A673 (cell line): ENCODE measurements at places on chromosomes 5 and 9. TPM values are rescaled to one million over a fixed set of nuclear protein-coding genes. Genes with fewer than 3 reads are reported as not detected.

GRCh38 chr5:101689306-101689705 is 606.8 kb downstream of the SLCO4C1 start:
- DNase-seq = no peak

- no peak for DNase-seq
Measured at GRCh38 chr9:116464987-116465571, 222.0 kb upstream of the TRIM32 start.

DNA sequence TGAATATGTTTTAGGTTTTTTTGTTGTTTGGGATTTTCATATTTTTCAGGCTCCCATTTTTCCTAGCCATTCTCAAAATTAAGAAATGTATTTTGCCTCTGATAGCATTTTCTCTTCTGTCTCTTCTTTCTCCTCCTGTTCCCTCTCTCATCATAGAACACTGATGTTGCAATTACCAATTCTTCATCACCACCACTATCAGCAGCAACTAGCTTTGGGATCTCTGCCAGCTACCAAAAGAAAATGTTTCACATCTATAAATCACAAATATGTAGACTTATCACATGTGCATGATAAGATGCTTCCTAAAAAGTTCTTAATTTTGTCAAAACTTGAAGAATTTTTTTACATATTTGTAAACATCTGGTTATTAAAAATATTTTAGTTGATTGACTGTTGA is 887.1 kb downstream of the MAT2B start:
- no peak for DNase-seq

- DNase-seq = no peak
Measured at GRCh38 chr9:18007621-18008020, 428.8 kb downstream of the SH3GL2 start.

GRCh38 chr5:109102096-109102690 is 307.6 kb downstream of the PJA2 start:
- DNase-seq = no peak

GRCh38 chr5:98877600-98877999 is 51.2 kb downstream of the CHD1 start:
- DNase-seq = no peak

The CENPP gene
- 15.6 and 17.4 TPM in 2 replicates for total RNA-seq

The FAM153A gene
- total RNA-seq = not detected in 2 replicates

The ORM2 gene
- total RNA-seq = not detected in 2 replicates

The ENDOG gene
- 45.8 and 46.7 TPM in 2 replicates for total RNA-seq

The CMBL gene
- total RNA-seq = 15.7 and 17.2 TPM in 2 replicates

The SPINK6 gene
- not detected in 2 replicates for total RNA-seq

The NR4A3 gene
- 6.4 and 6.6 TPM in 2 replicates for total RNA-seq

The TRAF1 gene
- 0.73 and 0.85 TPM in 2 replicates for total RNA-seq

The SPATA31D4 gene
- total RNA-seq = not detected in 2 replicates

The RLN2 gene
- total RNA-seq = not detected in 2 replicates
